Sigmoid colon (tissue), 7 donors: ENCODE measurements at places on chromosomes 12 and 14. TPM values are rescaled to one million over a fixed set of nuclear protein-coding genes. Genes with fewer than 3 reads are reported as not detected.

The SAMD15 gene
- total RNA-seq: 0.36 TPM

The NXPH4 gene
- total RNA-seq: not detected

The KRT79 gene
- not detected for total RNA-seq

- DNase-seq: no peak
Observed at GRCh38 chr14:57999471-57999870, 133.6 kb upstream of the SLC35F4 start.

DNA sequence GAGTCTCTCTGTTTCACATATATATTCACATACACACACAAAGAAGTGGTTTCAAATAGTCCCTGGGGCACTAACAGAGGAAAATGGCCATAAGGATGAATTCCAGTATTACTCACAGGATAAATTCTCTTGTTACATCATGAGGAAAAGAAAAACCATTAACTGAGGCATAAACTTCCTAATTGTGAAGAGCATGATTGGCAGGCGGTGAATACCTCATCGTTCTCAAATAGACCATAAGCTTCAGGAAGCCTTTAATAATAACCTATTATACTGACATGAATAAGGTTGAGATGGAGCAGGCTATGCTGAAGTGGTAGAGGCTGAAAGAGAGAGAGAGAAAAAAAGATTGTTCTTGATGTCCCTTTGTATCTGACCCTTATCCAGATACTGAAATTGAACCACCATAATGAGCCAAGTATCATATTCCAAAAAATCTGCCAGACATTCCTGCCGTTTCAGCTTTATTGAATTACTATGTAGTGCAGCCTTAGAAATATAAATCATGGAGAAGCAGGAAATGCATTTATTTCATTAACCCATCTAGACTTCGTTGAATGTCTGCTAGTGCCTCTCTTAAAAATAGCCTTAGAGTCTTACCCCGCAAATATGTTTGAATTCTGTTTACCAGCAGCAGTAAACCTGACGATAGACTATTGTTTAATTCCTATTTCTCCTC lies 86.8 kb downstream of the NUAK1 start:
- DNase-seq: no peak

DNA sequence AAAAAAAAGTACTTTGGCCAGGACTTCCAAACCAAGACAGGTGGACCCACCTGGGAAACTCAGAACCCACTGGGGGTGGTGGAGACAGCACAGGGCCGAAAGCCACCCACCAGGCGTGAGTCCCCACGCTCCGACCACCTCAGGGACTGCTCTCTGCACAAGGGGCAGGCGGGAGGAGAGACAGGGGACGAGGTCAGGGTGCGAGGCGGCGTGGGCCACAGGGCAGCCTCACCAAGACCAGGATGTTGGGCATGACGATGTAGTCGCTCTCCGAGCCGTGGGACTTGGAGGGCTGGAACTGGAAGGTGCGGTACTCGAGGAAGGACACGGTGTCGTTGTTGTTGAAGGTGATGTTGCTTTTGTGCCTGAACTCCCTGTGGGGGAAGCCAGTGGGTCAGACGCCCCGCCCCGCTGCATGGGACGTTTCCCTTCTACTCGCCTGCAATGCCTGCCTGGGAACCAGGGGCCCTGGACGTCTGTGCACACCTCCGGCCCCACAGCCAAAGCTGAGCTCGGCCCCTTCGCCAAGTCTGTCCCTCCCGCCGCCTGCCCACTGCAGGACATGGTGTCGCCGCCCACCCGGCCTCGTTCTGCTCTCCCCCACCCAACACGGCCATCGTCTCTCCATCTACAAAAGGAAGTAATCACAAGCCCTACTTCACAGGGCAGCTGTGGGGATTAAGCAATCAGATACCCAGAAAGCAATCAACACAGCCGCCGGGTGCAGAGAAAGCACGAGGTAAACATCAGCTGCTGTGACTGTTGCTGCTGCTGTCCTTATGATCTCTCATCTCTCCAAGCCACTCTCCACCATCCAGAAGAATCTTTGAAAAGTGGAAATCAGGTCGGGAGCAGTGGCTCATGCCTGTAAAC lies 48.7 kb downstream of the SCARB1 start:
- DNase-seq: no peak

- no peak for DNase-seq
Observed at GRCh38 chr12:6745741-6746525, 7.0 kb downstream of the MLF2 start.

GRCh38 chr12:88052686-88053085 lies 23.5 kb upstream of the C12orf50 start:
- DNase-seq: no peak
